Liver (tissue), 10 donors: ENCODE measurements at places on chromosomes 4 and X.

GRCh38 chr4:68141852-68142251 lies 12.2 kb upstream of the TMPRSS11F start:
- no peaks in the 10 kb centered on the region for H3K36me3 ChIP-seq
- no peaks in the 10 kb centered on the region for H3K4me1 ChIP-seq
- H3K4me3 ChIP-seq, result no peak overlapping the region
- no peak overlapping the region for H3K27ac ChIP-seq
- no peak for DNase-seq

- DNase-seq, result no peak
- H3K27me3 ChIP-seq, result no peaks in the 10 kb centered on the region
- H3K36me3 ChIP-seq, result no peaks in the 10 kb centered on the region
- H3K27ac ChIP-seq, result peak overlapping the region; percentile 92
- peaks cover 14% of the 10 kb centered on the region for H3K4me1 ChIP-seq
Observed at GRCh38 chrX:48713847-48714246, 17.3 kb downstream of the SUV39H1 start.

- no peaks in the 10 kb centered on the region for H3K4me1 ChIP-seq
- no peaks in the 10 kb centered on the region for H3K27me3 ChIP-seq
- DNase-seq, result no peak
- H3K4me3 ChIP-seq, result no peak overlapping the region
Observed at GRCh38 chr4:40933272-40934053, 183.7 kb downstream of the NSUN7 start.

DNA sequence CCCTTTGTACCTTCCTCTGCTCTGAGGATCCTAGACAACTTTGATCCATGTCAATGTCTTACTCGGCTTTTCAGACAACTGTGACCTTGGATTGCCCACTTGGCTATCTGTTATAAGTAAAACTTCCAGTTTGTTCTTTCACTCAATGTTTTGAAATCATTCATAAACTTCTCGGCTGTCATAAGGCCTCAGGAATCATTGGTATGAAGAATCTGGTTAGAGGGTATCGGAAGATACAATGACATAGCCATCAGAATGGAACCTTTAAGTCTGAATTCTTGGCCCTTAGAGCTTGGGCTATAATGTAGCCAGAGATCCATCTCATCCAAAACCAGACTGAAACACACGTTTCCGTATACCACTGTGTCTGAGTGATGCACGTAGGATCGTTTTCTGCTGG lies 59.0 kb upstream of the WDR1 start:
- DNase-seq, result no peak
- H3K4me1 ChIP-seq, result peaks cover 8% of the 10 kb centered on the region
- H3K36me3 ChIP-seq, result no peaks in the 10 kb centered on the region
- no peaks in the 10 kb centered on the region for H3K27me3 ChIP-seq
- H3K27ac ChIP-seq, result no peak overlapping the region

DNA sequence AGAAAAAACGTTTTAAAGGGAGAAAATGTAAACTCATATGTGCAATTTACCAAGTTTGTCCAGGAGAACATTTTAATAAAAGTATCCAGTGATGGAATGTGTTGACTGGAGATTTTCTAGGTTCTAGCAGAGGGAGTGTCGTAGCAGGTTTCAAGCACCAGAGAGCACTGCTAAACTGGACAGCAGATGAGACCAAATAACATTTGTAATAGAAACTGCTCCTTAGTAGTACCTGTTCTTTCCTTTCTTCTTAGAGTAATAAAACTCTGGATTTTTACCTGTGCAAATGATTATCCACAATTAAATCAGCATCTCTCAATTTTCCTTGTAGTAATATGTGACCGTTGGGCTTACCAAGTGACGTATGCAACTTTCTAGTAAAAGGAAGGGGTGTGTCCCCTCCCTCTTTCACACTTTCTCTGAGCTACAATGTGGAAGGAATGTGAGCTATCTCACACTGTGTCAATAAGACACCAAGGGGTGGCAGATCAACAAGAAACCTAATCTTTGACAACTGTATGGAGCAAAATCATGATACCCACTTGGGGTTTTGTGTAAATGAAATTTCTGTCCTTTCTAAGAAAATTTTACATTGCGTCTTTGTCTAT lies 9.5 kb downstream of the HPGDS start:
- H3K36me3 ChIP-seq, result no peaks in the 10 kb centered on the region
- DNase-seq, result no peak
- no peak overlapping the region for H3K4me3 ChIP-seq
- H3K27me3 ChIP-seq, result no peaks in the 10 kb centered on the region

DNA sequence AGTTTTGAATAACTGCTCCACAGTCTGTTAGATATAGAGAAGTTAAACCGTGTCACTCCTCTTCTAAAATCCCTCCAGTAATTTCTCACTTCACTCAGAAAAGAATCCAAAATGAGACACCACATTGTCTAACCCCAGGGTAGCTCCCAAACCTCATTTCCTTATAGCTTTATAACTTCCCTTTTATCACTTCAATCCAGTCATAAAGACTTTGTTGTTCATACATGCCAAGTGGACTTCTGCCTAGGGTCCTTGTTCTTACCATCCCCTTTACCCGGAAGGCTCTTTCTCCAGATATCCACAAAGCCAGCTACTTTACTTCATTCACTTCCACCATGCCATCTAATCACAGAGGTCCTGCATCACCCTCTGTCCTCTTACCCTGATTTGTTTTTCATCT lies 156.2 kb downstream of the GABRB1 start:
- H3K36me3 ChIP-seq, result no peaks in the 10 kb centered on the region
- H3K27ac ChIP-seq, result no peak overlapping the region
- no peaks in the 10 kb centered on the region for H3K4me1 ChIP-seq
- no peaks in the 10 kb centered on the region for H3K27me3 ChIP-seq
- DNase-seq, result no peak

DNA sequence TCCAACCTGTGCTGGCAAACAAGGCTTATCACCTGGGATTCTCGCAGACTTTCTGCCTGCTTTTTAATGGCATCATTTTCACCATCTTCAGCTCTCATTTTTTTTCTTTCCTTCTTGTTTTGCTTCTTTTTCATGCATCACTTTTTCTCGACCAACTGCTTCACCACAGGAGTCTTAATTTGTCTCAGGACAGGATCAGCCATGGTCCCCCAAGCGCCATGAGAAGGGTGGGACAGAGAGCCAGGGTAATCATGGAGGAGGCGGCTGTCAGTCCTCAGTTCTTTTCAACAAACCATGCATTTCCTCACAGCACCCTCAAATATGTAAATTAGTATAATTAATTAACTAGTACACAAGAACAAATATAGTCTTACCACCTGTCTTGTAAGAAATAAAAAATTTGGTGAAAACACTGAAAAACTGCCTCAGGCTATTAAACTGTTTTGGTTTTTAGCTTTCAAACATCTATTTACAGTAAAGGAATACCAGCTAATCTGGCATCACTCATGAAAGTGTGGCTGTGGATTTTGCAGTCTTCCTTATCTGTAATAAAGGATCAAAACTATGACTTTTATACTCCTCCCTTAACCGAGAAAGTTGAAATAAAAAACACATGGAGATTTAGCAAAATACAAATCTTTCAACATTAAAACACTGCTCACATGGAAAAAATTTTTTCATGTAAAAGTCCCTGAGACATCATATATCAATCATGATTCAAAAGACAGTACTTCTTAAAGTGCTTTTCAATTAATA lies 19.1 kb downstream of the EIF4E start:
- no peak for DNase-seq
- no peaks in the 10 kb centered on the region for H3K36me3 ChIP-seq
- H3K27ac ChIP-seq, result no peak overlapping the region
- H3K27me3 ChIP-seq, result no peaks in the 10 kb centered on the region
- no peak overlapping the region for H3K4me3 ChIP-seq

DNA sequence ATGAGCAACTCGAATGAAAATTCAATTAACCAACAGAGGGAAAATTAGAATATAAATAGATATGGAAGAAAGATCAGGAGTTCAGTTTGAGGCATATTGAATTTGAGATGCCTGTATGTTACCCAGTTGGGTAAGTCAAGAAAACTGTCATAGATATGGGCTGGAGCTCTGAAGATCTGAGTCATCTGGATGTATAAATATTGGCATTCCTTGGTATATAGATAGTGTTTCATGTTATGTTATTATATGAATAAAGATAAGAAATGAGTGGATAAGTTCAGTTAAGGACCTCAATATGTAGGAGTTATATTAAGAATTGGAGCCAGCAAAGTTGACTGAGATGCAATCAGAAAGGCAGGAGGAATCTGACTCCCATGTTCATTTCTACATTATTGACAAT lies 543.6 kb upstream of the SMIM31 start:
- H3K4me1 ChIP-seq, result no peaks in the 10 kb centered on the region
- no peak for DNase-seq

DNA sequence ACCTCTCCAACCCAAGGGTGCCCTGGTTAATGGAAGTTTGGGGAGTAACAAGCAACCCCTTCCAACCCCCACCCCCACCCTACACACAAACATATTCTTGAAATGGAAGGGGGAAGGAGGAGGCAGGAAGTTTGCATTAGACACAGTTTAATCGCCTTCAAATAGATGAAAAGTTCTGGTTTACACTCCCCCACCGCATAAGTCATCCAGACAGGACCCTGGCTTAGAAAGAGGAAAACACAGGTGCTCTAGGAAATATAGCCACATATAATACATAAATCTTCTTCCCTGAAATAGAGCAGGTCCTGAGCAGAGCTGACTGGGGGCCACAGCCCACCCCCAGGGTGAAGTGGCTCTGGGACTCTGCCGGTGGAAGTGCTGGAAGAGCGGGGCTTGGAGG lies 25.1 kb downstream of the SASH3 start:
- DNase-seq, result no peak
- no peaks in the 10 kb centered on the region for H3K27me3 ChIP-seq
- no peaks in the 10 kb centered on the region for H3K4me1 ChIP-seq
- no peak overlapping the region for H3K27ac ChIP-seq

GRCh38 chr4:85005865-85006377 lies 39.4 kb upstream of the WDFY3 start:
- H3K27me3 ChIP-seq, result no peaks in the 10 kb centered on the region

- H3K36me3 ChIP-seq, result no peaks in the 10 kb centered on the region
- DNase-seq, result no peak
- no peaks in the 10 kb centered on the region for H3K27me3 ChIP-seq
Observed at GRCh38 chr4:53529025-53529424, 62.3 kb downstream of the LNX1 start.

GRCh38 chrX:23344238-23344903 lies 9.7 kb downstream of the PTCHD1 start:
- H3K36me3 ChIP-seq, result no peaks in the 10 kb centered on the region
- H3K4me3 ChIP-seq, result no peak overlapping the region
- no peaks in the 10 kb centered on the region for H3K4me1 ChIP-seq
- H3K27ac ChIP-seq, result no peak overlapping the region

- H3K27me3 ChIP-seq, result no peaks in the 10 kb centered on the region
- H3K4me3 ChIP-seq, result peak overlapping the region; percentile 89
- H3K36me3 ChIP-seq, result no peaks in the 10 kb centered on the region
- DNase-seq, result peak; percentile 48
- peaks cover 5% of the 10 kb centered on the region for H3K4me1 ChIP-seq
Observed at GRCh38 chr4:184471881-184472613, 2.3 kb downstream of the IRF2 start.

DNA sequence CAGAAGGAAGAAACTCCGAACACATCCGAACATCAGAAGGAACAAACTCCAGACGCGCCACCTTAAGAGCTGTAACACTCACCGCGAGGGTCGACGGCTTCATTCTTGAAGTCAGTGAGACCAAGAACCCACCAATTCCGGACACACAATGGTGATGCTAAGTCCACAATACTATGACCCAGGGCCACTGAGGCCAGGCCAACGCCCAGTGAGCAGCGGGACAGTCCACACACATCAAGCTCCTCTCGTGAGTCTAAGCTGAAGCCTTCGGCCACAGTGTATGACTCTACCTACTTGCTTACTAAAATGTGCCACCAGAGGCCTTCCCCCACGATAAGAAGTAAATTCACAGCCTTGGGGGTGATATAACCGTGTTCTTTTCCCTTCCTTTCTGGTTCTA lies 10.2 kb upstream of the CDKN2AIP start:
- no peaks in the 10 kb centered on the region for H3K36me3 ChIP-seq
- no peaks in the 10 kb centered on the region for H3K27me3 ChIP-seq
- no peak overlapping the region for H3K4me3 ChIP-seq
- H3K27ac ChIP-seq, result no peak overlapping the region
- DNase-seq, result no peak
- no peaks in the 10 kb centered on the region for H3K4me1 ChIP-seq

GRCh38 chr4:110108422-110108821 lies 90.0 kb downstream of the ELOVL6 start:
- no peak overlapping the region for H3K27ac ChIP-seq
- DNase-seq, result no peak
- H3K4me1 ChIP-seq, result no peaks in the 10 kb centered on the region

DNA sequence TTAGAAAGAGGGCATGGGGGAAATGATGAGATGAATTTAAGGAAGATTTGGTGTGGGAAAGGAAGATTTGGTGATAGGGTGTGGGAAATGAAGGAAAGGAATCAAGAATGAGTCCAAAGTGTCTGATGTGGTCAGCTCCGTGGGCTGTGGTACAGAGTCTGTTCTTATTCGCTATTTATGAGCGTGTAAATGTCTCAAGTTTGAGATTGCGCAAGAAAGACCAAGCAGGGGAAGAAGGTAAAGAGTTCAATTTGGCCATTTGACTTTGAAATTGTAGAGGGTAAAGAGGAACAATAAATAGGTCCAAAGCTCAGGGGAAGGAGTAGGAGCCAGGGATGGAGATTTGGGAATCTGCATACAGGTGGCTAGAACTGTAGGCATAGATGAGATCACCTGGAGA lies 11.3 kb upstream of the SMS start:
- no peaks in the 10 kb centered on the region for H3K36me3 ChIP-seq
- no peak overlapping the region for H3K27ac ChIP-seq
- DNase-seq, result no peak
- H3K4me1 ChIP-seq, result no peaks in the 10 kb centered on the region
- H3K4me3 ChIP-seq, result no peak overlapping the region

DNA sequence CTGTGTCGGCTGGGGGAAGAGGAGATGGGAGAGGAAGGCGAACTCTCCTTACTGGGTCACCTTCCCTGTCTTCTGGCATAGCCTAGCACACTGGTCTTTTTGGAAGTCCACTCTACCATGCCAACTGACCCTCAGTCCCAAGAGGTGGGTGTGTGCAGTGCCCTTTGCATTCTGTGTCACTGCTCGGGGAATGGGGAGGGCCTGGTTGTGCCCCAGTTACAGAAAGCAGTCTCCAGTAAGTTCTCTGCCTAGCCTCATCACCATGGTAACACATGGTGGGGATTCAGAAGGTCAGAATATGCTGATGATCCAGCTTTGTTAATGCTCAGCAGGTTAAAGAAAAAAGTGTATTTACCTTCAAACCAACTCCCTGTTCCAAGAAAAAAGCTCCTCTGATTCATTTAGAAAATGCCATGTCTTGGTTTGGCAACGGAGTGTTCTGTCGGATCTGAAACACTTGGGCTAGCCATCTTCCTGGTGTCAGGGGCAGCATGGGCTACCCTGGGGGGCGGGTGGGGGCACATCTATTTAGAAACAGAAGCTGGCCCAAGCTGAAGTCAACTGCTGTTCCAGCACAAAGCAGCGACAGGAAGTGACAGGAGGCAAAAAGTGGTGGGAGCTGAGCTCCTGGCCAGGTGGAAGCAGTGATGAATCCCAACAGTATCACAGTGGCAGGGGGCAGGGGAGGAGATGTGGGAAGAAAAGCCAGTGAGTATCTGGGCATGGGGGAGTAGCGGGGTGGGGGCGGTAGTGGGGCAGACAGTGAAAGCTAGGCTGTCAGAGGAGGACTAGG lies 37.0 kb downstream of the NSG1 start:
- no peak overlapping the region for H3K4me3 ChIP-seq
- no peaks in the 10 kb centered on the region for H3K27me3 ChIP-seq
- no peak for DNase-seq
- H3K4me1 ChIP-seq, result no peaks in the 10 kb centered on the region
- H3K36me3 ChIP-seq, result peaks cover 35% of the 10 kb centered on the region
- H3K27ac ChIP-seq, result no peak overlapping the region

GRCh38 chr4:5446595-5447226 lies 261.6 kb downstream of the EVC2 start:
- H3K27ac ChIP-seq, result no peak overlapping the region
- no peak for DNase-seq
- H3K4me3 ChIP-seq, result no peak overlapping the region
- H3K4me1 ChIP-seq, result no peaks in the 10 kb centered on the region
- H3K36me3 ChIP-seq, result no peaks in the 10 kb centered on the region
